ENCODE measurements at places on chromosomes 2 and 18.
A peak's percentile ranks its signal among the peaks of the same experiment; 100 is the strongest.

DNA sequence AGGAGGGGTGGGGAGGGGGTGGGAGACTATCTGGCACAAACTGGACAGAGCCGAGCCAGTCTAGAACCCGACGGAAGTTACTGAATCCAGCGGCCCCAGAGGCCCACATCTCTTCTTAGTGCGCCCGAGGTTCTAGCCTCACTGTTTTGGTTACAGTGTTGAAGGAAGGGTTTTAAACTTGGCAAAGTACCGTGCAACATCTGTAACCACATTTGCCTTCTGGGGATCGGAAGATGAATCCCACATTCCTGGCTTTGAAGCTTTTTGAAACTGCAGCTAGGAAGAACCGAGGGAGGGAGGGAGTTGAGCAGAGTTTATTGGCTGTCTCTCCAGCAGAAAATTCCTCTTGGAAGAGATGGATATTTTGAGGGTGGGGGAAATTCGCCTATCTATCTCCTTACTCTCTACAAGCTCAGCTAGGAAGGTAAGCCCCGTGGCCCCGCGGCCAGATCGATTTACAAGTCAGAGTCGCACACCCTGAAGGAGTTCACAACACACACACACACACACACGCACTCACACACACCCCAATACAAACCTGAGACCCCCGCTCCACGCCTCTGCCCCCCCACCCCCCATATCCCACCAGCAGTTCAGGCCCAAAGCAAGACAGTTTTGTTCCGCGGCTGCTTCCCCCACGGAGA lies 1.0 kb downstream of the ACVR1 start:
- peak; percentile 91 for DNase-seq

DNA sequence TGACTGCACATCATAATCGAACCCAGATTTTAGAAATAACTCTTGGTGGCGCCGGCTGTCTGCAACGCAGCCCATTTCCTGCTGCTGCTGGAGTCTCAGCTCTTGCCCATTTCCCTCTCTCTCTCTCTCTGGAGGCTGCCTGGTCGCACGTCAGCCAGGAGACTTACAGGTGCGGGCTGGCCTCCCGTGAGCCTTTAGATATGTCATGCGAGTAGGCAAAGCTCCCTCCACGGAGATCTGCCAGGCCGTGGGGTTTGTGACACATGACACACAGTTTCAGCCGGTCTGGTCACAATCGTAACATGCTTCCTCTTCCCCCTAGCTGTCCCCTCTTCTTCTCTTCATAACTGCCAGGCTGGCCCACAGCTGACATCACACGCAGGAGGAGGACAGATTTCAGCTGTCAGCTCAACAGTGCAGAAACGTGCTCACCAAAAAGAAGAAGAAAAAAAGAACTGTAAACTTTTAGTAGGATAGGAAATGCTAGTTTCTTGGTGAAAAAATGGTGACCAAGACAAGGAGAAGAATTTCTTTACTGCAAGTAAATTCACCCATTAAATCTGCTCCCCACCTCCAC lies 489.3 kb downstream of the ZNF516 start:
- no peak for DNase-seq

GRCh38 chr2:175227393-175227792 lies 45.9 kb upstream of the ATP5MC3 start:
- no peak for DNase-seq

DNA sequence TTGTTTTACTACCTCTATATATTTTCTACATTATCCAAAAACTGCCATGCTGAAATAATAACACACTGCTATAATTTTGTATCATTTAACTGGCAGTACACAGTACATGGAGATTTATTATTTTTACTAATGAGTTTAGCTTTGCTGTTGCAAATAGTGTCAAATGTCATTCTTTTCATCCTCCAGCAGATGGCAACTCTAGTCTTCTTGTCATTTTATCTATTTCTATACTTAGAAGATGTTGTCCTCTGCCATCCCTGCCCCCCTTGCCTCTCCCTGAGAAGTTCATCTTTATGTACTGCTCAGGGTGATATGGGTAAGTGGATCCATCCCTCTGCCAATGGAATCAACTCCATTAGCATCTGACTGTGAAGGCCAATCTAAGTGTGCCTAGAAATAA lies 21.7 kb upstream of the LRRTM1 start:
- DNase-seq = peak; percentile 70

Data from fibroblast of skin of scalp (primary cell).